ENCODE measurements at places on chromosomes 12 and 14.

GRCh38 chr12:116196226-116196625 is 81.3 kb downstream of the MED13L start:
- no peak for DNase-seq

DNA sequence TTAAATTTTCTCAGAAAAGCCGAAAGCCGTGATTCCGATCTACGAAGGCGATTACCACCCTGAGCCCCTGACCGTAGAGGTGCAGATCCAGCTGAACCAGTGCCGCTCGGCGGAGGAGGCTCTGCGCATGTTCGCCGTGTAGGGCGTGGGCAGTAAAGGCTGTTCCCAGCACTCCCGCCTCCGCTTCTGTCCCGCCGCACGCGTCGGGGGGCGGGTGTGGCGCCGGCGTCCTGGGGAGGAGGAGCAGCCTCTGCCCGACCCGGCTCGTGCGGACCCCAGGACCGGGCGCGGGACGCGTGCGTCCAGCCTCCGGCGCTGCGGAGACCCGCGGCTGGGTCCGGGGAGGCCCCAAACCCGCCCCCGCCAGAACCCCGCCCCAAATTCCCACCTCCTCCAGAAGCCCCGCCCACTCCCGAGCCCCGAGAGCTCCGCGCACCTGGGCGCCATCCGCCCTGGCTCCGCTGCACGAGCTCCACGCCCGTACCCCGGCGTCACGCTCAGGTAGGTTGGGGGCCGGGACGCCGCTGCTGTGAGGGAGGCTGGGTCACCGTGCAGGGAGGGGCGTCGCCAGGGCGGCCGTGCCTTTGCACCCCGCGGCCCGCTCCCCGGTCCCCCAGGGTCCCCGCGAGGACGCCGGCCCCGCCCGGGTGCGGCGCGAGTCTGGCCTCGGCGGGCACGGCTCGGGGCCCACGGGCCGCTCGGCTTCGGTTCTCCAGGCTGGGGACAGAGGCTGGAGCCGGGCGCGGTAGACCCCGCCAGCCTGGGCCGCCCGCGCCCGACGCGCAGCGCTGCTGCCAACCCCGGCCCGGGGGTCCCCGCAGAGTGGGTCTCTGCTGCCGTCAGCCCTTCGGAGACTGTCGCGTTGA is at the start of gene B3GNT4:
Gene B3GNT4, plus strand, starts transcription at position 409 of the 866 bp plus-strand sequence. CDS start 910 bp downstream, outside the sequence.
- peak; percentile 80 for DNase-seq

DNA sequence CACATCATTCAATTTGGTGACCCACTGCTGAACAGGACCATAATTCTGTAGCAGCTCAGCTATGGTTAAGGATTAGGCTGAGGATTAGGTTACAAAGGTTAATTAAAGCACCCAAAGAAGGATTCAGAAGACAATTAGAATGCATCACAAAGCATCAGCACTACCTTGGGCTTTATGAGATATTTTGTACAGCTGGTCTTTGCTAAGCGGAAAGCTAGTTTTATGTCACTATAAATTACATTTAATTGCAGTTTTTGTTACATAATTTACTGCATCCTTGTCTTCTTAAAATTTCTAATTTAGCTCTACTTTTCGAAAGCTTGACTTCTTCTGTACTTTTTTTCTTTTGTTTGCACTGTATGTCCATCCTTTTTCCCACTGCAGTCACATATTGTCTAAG is 711.5 kb downstream of the RPS29 start:
- DNase-seq = no peak

DNA sequence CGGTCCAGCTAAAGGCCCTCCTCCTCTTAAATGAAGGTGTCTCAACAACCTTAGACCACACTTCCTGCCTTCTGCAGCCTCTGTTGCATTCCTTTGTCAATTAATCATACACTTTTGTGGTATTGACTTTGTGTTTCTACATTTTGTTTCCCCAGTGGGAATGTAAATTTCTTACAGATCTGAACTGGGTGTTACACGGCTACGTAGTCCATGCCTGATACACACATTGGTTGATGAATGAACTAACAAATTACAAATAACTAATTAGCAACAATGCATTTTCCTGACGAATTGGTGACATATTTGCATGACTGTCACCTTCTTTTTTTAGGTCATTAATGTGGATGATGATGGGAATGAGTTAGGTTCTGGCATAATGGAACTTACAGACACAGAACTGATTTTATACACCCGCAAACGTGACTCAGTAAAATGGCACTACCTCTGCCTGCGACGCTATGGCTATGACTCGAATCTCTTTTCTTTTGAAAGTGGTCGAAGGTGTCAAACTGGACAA is 15.2 kb upstream of the CCT2 start:
- DNase-seq = no peak
